ENCODE measurements at places on chromosomes 11 and 22.

- DNase-seq: no peak
Measured at GRCh38 chr11:27459191-27459590, 13.4 kb downstream of the LGR4 start.

DNA sequence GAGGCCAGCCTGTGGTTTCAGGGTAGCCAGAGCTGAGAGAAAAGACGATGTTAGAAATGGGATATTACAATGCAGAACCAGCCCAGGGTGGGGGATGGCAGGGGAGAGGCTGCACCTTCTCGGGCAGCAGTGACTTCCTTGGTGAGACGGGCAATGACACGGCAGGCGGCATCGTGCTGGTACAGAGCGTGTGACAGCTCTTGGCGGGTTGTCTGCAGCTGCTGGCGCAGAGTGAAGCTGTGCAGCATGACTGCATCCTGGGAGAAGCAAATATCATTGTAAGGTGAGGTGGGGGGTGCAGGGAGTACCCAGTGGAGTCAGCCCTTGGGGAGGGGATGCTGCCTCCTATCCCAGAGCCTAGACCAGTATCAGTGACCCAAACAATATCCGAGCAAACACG is 3.8 kb downstream of the PRPF19 start:
- no peak for DNase-seq

DNA sequence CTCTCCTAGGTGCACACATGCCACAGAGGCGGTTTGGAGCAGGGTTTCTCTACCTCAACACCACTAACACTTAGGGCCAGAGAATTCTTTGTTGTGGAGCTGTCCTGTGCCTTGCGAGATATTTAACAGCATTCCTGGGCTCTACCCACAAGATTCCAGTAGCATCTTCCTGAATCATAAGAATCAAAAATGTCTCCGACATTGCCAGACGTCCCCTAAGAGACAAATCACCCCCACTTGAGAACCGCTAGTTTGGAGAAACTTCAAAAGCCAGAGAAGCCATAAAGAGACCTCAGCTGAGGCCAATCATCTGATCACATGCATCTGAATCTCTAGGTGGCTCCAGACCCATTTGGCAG is 16.1 kb downstream of the MFNG start:
- no peak for DNase-seq

DNA sequence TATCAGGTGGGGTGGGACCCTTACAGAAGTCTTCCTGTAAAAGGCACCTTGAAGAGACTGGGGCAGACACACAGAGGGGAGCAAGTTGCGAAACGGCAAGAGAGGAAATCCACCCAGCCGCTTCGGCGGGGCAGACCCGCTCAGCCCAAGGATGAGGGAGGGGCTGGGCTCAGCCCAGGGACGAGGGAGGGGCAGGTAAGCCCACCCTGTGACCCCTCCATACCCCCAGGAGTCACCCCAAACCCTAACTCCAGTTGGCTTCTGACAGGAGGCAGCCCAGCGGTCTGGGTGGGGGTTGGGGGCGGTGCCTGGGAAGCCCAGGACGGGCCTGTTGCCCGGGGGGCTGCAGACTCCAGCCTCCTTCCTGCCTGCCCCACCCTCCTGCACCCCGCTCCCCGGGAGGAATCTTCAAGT is 965 bp downstream of the OSBPL5 start:
- DNase-seq: no peak
